ENCODE measurements at places on chromosomes 3 and 15.

GRCh38 chr3:167406876-167407492 is 26.9 kb upstream of the ZBBX start:
- H3K27ac ChIP-seq, result no peak overlapping the region
- no peak overlapping the region for H3K4me3 ChIP-seq
- no peaks in the 10 kb centered on the region for H3K27me3 ChIP-seq
- H3K4me1 ChIP-seq, result no peaks in the 10 kb centered on the region

- H3K4me3 ChIP-seq, result no peak overlapping the region
- DNase-seq, result no peak
- H3K36me3 ChIP-seq, result no peaks in the 10 kb centered on the region
Measured at GRCh38 chr3:155581579-155581978, 163.3 kb downstream of the PLCH1 start.

- no peak for DNase-seq
- H3K27ac ChIP-seq, result no peak overlapping the region
- no peak overlapping the region for H3K4me3 ChIP-seq
- peaks cover 6% of the 10 kb centered on the region for H3K27me3 ChIP-seq
- H3K4me1 ChIP-seq, result no peaks in the 10 kb centered on the region
Measured at GRCh38 chr3:185746470-185746869, 78.4 kb downstream of the IGF2BP2 start.

GRCh38 chr15:38701149-38701548 is 136.5 kb upstream of the RASGRP1 start:
- no peak overlapping the region for H3K4me3 ChIP-seq
- DNase-seq, result no peak
- H3K4me1 ChIP-seq, result peaks cover 36% of the 10 kb centered on the region
- H3K27me3 ChIP-seq, result no peaks in the 10 kb centered on the region
- H3K27ac ChIP-seq, result no peak overlapping the region

DNA sequence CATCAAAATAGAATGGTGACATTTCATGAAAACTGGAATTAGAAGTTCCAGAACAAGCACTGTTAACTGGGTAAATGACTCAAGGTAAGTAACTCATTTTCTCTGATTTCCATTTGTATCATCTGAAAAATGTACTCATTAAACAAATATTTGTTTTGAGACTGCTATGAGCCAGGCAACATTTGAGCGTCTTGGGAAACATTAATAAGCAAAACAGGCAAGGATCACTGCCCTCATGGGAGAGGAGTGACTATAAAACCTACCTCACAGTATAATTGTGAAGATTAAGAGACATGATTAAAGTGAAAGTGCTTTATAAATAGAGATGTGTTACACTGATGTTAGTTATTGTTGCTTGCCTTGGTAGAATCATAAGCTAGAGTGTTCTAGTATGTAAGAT is 711.8 kb upstream of the UBE2E2 start:
- no peaks in the 10 kb centered on the region for H3K27me3 ChIP-seq
- no peak for DNase-seq
- no peak overlapping the region for H3K27ac ChIP-seq
- H3K4me3 ChIP-seq, result no peak overlapping the region

- DNase-seq, result no peak
- no peaks in the 10 kb centered on the region for H3K27me3 ChIP-seq
- H3K27ac ChIP-seq, result no peak overlapping the region
- no peak overlapping the region for H3K4me3 ChIP-seq
- no peaks in the 10 kb centered on the region for H3K36me3 ChIP-seq
Measured at GRCh38 chr3:58924578-58924977, 125.2 kb downstream of the CFAP20DC start.

DNA sequence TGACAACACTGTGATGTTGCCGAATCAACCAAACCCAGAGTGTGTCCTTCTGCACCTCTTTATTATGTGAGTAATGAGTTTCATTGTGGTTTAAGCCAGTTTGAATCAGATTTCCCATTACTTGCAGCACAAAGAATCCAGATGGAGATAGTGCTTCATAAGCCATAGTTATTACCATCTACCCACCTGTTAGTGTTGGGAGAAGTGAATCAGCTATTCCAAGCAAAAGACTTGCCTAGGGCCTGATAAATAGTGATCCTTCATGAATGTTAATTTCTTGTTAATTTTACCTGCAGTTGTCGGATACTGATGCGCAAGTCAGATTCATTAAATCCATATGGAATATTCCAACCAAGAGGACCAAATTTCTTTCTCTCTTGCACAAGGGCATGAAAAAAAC is 21.7 kb upstream of the ASB14 start:
- H3K27ac ChIP-seq, result no peak overlapping the region
- no peak for DNase-seq
- H3K4me1 ChIP-seq, result no peaks in the 10 kb centered on the region
- H3K36me3 ChIP-seq, result no peaks in the 10 kb centered on the region
- H3K27me3 ChIP-seq, result peaks cover 2% of the 10 kb centered on the region

DNA sequence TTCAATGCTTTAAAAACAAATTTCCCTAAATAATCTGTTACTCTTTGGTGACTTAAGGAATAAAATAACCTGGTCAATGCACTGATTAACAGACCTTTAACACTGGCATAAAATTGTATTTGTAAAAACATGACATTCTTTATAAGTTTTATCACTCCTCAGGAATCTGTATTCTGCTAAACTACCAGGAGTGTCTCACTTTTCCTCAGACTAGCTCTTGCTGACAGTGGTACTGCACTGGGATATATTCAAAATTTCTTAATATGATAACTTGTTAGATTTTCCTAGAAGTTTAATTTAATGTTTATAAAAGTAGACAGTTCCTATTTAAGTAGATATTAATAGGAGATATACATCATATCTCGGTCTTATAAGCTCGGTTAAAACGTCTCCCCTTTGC is 363.4 kb upstream of the ARHGEF26 start:
- no peak overlapping the region for H3K27ac ChIP-seq
- no peak overlapping the region for H3K4me3 ChIP-seq

DNA sequence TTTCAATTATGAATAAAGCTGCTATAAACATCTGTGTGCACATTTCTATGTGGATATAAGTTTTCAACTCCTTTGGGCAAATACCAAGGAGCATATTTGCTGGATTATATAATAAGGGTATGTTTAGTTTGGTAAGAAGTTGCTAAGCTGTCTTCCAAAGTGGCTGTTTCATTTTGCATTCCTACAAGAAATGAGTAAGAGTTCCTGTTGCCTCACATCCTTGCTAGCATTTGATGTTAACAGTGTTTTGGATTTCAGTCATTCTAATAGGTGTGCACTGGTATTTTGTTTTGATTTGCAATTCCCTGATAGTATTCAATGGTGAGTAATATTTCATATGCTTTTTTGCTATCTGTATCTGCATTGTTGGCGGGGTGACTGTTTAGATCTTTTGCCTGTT is 120.7 kb upstream of the MDFIC2 start:
- H3K4me3 ChIP-seq, result no peak overlapping the region
- no peak overlapping the region for H3K27ac ChIP-seq
- H3K4me1 ChIP-seq, result no peaks in the 10 kb centered on the region
- no peaks in the 10 kb centered on the region for H3K27me3 ChIP-seq
- no peaks in the 10 kb centered on the region for H3K36me3 ChIP-seq
- no peak for DNase-seq
